ENCODE measurements at places on chromosomes 3 and 15. TPM values are rescaled to one million over a fixed set of nuclear protein-coding genes. Genes with fewer than 3 reads are reported as not detected.

GRCh38 chr3:26246901-26247300, 375.7 kb upstream of the LRRC3B start:
- no peak for DNase-seq

- no peak for DNase-seq
Observed at GRCh38 chr3:122105626-122106025, 50.5 kb downstream of the CD86 start.

DNA sequence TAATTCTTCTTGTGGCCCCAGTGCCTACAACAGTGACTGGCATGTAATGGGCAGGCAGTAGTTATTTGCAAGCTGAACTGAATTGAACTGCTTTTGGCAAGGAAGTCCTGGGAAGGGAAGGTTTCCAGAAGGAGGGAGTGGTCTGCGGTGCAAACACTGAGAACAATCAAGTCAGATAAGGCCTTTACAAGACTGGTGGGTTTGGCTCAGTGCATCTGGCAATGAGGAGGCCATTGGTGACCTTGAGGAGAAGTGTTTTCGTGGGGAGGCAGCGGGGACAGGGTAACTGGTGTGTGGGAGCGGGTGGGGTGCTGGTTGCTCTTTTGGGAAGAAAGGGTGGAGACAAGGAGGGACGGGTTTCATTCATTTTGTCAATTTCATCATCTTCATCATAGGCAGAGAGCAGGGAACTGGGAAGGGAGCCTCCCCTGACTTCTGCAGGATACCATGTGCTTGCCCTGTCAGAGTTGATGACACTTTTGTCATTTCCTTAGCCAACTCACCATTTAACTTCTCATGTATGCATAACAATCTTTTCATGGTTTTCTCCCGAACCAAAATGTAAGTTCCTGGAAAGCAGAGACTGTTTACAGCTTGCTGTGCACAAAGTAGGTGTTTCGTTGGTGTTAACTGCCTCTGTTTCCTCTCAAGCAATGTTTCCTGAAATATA, 8.4 kb upstream of the EHD4 start:
- no peak for DNase-seq

- no peak for DNase-seq
Observed at GRCh38 chr15:27936164-27936563, 163.0 kb downstream of the OCA2 start.

DNA sequence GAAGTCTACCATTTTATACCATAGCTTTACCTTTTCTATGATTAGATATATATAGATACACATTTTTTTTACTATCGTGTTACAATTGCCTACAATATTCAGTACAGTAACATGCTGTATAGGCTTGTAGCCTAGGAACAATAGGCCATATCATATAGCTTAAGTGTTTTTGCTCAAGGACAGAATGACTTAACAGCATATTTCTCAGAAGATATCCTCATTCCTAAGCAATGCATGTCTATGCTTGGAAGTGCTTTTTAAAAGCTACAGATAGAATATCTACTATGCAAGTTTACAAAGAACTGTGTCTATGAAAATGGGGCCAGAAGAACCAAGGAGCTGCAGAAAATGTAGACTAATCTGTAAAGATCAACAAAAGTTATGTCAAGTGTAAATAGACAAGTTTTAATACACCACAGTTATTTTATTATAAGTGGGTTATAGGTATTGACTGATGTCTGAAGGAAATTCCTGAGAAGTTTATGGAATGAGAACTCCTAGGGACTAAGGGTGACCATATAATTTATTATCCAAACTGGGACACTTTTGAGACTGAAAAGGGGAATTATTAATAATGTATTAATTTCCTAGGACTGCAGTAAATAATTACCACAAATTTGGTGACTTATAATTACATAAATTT, 138.7 kb upstream of the TGFBR2 start:
- no peak for DNase-seq

GRCh38 chr15:77807115-77807514, 174.4 kb upstream of the LINGO1 start:
- no peak for DNase-seq

- DNase-seq: peak; percentile 63
Observed at GRCh38 chr15:80970018-80970657, 19.5 kb downstream of the MESD start.

GRCh38 chr3:182913889-182914288, 66.4 kb downstream of the DCUN1D1 start:
- DNase-seq: no peak

The DNAJB11 gene
- 74.6 TPM for polyA plus RNA-seq

The CPNE4 gene
- polyA plus RNA-seq: 0.68 TPM

The PRSS50 gene
- polyA plus RNA-seq: 3.2 TPM

All from left kidney (tissue), 8 donors.